ACHN (cell line): ENCODE measurements at places on chromosomes 2 and 18.

DNA sequence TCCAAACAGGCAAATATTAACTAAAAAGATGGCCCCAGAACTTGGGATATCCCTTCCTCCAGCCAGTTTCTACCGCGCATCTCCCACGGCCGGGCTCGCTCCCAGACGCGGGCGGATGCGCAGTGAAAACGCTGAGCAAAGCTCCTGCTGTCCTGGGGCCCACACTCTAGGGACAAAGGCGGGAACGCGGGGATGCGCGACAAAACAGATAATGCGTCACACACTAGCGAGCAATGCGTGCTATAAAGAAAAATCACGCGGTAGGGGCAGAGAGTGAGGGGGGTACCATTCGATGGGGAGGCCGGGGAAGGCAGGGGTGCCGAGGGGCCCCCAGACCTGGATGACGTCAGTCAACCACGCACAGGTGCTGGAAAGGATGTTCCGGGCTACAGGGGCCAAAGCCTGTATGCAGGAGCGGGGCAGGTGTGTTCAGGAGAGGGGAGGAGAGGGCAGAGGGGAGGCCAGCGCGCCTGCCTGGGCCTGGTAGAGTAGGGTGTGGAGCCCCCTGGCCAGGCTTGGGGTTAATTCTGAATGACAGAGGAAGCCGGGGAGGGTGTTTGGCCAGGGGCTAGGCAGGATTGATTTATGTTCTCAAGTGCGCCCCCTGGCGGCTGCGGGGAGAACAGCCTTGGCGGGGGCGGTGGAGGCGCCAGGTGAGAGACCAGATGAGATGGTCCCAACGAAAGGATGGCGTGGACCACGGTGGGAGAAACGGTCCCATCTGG lies 14.9 kb upstream of the ITM2C start:
- no peak for DNase-seq

DNA sequence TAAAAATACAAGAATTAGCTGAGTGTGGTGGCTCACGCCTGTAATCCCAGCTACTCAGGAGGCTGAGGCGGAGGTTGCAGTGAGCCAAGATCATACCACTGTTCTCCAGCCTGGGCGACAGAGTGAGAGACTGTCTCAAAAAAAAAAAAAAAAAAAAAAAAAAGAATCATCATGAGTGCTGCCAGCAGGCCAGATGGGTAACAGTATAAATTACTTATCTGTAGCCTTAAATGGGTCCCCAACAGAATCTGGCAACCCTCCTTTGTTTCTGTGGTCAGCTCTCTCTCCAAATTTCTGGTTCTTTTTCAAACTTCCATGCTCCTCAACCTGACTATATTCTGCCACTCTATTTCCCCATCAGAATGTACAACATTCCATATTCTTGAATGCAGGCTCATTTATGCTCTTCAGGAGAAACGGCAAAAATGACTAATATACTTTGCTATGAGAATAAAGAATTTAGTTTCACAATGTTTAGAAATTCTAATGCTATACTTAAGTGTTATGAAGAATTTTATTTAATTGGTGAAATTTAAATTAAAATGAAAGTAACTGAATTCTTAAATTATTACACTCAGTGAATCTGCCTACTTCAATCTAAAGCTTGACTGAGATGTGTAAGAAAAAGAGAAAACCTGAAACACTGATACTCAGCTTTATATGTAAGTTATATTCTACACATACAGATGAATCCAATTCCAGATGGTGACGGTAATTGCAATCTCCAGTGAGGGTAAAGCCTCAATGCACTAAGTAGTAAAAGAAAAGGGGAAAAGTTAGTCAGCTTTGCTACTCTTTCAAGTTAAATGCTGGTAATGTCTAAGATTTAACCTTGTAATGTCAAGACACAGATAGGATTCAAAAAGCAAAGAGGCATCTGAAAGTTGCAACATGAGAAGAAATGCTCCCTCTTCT lies 24.8 kb downstream of the LPIN2 start:
- DNase-seq = no peak

DNA sequence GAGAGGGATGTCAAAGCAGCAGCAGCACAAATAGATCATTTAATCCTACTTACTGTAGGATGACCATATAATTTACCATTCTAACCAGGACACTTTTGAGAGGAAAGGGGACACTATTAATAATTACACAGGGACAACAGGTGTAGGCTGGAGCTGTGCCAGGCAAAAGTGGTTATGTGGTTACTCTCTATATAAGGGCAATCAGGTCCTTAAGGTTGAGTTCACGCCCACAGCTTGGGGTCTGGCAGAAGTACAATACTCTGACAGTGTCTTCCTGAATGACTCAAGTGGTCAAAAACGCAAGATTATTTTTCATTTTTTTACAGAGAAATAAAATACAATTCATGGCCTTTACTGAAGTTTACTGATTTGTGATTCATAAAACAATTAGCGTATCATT lies 2.8 kb downstream of the PREPL start:
- DNase-seq = peak; percentile 58

GRCh38 chr2:73225513-73226360 lies 7.3 kb downstream of the PRADC1 start:
- DNase-seq = no peak
